NCI-H446 treated with DMSO at 0.1 percent for 48 hours (cell line): ENCODE measurements at places on chromosomes 3 and 15.

DNA sequence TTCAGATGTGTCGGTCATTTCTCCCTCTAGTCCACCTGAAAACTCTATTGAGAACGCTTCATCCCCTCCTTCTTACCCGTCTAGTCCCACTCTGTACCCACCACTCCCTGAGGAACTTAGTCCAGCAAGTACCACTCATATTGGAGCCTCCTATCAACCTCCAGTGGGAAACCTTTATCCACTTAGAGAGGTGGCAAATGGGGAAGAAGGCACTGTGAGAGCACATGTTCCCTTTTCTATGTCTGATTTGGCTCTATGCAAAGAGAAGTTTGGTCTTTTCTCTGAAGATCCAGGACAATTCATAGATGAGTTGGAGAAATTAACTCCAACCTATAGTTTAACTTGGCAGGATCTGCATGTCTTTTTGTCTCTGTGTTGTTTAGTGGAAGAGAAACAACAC lies 17.0 kb upstream of the RPN1 start:
- DNase-seq: no peak

- no peak for DNase-seq
Observed at GRCh38 chr15:78915341-78916087, 29.3 kb downstream of the CTSH start.

DNA sequence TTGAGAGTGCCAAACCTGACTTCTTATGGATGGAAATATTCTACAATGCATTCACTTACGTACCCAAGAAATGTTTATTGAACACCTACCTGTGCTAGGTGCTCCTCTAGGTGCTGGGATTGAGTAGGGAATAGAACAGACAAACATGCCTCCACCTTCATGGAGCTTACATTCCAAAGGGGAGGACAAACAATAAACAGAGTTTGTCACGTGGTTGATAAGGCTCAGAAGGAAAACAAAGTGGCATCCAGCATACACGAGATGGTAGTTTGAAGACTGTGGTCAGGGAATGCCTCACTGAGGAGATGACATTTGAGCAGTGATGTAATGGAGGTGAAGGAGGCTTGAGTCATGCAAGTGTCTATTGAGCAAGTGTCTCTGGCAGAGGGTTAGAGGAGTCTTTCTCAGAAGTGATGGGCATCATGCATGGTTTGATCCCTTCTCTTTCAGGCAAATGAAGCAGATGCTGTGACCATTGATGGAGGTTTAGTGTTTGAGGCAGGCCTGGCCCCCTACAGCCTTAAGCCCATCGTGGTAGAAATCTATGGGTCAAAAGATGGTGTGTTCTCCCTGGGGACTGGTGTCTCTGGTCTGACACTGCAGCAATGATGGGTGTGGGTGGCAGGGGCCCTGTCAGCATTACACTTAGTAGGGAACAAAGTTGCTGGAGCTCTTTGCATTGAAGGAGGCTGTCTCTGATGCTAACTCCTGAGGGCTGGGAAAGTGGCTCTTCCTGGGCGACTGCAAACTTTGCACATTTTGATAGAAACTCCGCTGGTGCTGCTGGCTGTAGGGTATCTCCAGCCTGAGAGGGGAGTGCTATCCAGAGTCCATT lies 29.7 kb upstream of the TOPBP1 start:
- no peak for DNase-seq

- no peak for DNase-seq
Observed at GRCh38 chr3:187088701-187089100, 50.6 kb downstream of the RPL39L start.

- no peak for DNase-seq
Observed at GRCh38 chr3:27072810-27073651, 296.2 kb downstream of the NEK10 start.
